ENCODE measurements at places on chromosomes 4 and X. TPM values are rescaled to one million over a fixed set of nuclear protein-coding genes. Genes with fewer than 3 reads are reported as not detected.

The TLR8 gene
- not detected for total RNA-seq

The NUDT11 gene
- total RNA-seq: 9.0 TPM

The FAM156A gene
- total RNA-seq: 10.5 TPM

The TEX11 gene
- not detected for total RNA-seq

The RPS6KA6 gene
- 0.40 TPM for total RNA-seq

The STATH gene
- total RNA-seq: not detected

The VCX gene
- total RNA-seq: not detected

The RAB40AL gene
- 0.93 TPM for total RNA-seq

The PAGE5 gene
- not detected for total RNA-seq
